Neural progenitor cell (in vitro differentiated cells): ENCODE measurements at places on chromosomes 13 and 19. TPM values are rescaled to one million over a fixed set of nuclear protein-coding genes. Genes with fewer than 3 reads are reported as not detected.

The CGB5 gene
- not detected in 2 replicates for total RNA-seq

The BRSK1 gene
- 24.1 and 43.1 TPM in 2 replicates for total RNA-seq

The UTP14C gene
- 22.8 and 29.1 TPM in 2 replicates for total RNA-seq

The TUBB4A gene
- total RNA-seq, result 2.4 and 7.3 TPM in 2 replicates

The CLEC17A gene
- 0.31 TPM in 1 of 2 replicates, not detected in the other for total RNA-seq

The ZNF610 gene
- 13.0 and 13.1 TPM in 2 replicates for total RNA-seq

The ZFP36 gene
- 1.2 TPM in 1 of 2 replicates, not detected in the other for total RNA-seq

The TMEM255B gene
- total RNA-seq, result 0.26 and 1.8 TPM in 2 replicates

The KLF12 gene
- total RNA-seq, result 8.0 and 10.1 TPM in 2 replicates
